Activated T-cell treated with anti-CD3 and anti-CD28 coated beads, Interleukin-2, amount 50 U/mL, for 1 hour (primary cell): ENCODE measurements at places on chromosomes 5 and 9.
A peak's percentile ranks its signal among the peaks of the same experiment; 100 is the strongest.

GRCh38 chr5:175819090-175819425 is 52.3 kb upstream of the CPLX2 start:
- no peak for DNase-seq

DNA sequence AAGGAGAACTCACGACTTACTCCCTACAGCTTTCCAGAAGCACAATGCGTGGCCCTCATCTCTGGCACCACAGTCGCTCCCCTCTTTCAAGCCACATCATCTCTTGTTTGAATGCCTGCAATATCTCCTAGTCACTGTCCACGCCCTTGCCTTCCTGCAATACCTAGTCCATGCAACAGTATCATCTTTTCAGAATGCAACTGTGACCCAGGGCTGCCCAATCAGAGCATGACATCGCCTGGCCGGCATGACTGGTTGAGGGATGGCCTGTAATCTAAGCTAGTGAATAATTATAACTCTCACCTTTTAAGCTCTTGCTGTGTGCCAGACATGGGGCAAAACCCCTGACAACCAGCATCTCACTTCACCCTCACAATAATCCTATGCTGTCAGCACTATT is 52.5 kb upstream of the CPEB4 start:
- no peak for DNase-seq

DNA sequence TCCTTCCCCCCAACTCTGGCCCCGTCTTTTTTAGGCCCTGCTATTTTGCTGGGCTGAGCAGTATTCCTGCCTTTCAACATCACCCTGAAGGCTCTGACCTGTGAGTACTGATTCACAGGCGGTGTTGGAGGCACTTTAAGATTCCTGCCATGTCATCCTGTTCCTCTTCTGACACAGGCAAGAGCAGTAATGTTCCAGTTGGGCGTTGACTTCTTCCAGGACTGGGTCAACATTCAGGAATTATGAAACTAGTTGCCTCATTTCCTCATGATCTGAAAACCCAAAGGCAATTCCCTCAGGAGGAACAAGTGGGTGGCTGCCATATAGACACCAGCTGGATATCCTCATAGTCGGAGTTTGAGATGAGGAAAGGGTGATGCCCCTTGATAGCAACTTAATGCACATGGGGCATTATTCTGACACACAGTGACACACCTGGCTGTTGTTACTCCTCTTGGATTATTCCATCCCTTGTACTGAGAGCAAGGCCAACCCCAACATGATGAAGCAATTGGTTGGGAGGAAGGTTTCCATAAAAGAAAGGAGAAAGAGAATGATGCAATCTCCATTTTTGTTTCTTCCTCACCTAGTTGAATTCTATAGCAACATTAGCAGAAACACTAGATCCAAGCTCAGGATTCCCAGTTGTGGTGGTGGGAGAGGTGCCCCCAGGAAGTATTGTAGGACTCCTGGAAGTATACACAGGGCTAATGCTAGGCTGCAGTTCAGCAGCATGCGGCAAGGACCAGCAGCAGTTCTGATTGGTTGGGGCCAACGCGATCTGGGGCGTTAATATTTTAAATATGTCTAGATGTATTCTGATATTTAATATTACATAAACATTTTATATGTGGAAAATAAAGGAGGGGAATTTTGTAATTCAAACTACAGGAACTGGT is 19.6 kb upstream of the GLRX start:
- DNase-seq: no peak

- DNase-seq: no peak
Observed at GRCh38 chr9:19130436-19130835, 3.1 kb upstream of the PLIN2 start.

GRCh38 chr5:160463227-160463626 is 41.6 kb downstream of the PTTG1 start:
- no peak for DNase-seq

- DNase-seq: no peak
Observed at GRCh38 chr9:105883847-105884246, 189.5 kb downstream of the TMEM38B start.

DNA sequence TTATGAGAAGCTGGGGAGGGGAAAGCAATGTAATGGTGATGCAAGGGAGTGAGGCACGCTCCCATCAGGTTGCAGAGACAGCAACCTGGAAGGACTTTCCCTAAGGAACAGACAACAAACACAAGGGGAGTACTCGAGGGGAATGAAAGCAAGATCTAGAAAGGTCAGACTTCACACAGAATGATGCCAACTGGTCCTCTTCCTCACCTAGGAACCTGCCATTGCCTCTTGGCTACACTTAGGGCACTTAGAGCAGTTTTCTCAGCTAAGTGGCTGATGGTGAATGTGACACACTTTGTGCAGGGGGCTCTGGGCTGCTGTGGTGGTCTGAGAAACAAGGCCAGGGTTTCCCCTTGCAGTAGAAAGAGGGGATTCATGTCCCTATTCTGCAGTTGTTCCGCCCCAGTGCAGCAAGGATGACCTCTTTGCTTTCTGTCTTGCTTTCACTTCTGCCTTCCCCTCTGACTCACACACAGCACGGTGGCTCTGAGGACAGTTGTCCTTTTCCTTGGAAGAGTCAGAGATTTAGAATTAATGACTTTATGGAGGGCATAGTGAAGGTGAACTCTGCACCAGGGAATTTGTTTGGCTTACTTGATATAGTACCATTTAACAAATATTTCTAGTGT is 394.0 kb upstream of the KLF4 start:
- no peak for DNase-seq

DNA sequence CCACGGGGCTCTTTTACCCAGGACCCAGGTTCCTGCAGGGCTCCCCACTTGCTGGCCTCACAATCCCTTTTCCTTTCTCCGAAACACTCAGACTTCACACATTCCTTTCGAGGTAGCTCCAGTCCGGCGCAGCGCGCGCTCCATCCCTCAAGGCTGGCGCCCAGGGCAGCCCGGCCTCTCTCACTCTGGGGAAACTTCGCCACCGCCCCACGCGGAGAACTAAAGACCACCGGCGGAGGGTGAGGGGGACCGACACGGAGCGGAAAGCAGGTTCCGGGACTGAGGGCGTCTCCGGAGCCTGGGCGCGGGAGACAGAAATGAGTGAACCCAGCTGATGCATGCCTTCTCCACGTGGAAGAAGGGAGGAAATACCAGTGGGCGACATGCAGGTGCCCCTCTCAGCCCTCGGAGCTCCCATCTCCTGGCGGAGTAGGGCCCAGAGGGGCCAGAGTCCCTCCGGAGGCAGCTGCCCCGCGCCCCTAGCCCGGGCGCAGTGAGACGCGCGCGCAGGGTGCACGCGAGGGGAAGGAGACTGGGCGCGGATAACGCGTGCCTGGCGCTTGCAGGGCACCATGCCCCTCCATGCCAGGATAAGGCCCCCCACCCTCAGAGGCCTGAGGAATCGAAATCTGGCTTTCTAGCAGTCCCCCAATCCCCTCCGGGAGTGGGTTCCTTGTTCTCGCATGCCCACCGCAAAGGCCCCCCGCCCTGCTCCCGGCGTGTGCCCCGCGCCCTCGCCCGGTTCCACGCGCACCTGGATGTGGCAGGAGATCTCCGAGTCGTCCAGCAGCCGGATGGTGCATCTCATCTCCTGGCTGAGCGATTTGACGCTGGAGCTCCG is 650 bp downstream of the FRMD3 start:
- DNase-seq: no peak

DNA sequence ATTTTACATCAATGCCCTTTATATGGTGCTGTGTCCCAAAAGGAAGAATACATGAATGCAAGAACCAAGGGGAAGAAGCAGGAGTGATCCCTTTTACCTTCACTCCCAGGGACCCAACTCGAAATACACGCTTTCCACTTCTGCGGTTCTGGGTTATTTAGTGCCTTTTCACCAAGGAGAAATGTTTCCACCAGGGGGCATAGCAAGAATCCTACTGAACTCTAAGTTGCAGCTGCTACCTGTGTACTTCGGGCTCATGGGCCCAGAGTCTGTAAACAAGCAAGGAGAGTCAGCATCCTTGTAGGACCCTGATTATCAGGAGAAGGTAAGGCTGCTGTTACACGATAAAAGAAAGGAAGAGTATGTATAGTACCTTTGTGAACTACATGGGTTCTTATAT is 45.7 kb downstream of the DPYSL3 start:
- no peak for DNase-seq

DNA sequence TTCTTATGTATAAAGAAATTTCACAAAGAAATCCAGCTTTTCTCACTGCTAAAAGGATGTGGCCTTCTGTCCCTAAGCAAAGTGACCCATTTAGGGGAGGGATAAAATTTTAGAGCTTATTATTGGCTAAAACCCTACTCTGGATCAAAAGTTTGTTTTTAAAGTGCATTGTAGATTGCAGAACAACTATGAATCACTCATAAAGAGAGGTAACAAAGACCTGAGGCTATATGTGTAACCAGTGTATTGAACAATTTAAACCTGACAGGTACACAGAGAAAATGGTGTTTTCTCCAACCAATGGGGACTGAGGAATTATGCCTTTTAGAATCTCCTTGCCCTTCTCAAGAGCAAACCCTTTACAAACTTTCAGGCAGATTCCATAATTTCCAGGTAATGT is 86.6 kb downstream of the MUSK start:
- no peak for DNase-seq

- no peak for DNase-seq
Observed at GRCh38 chr9:88179062-88179521, 40.8 kb upstream of the SPATA31C2 start.

DNA sequence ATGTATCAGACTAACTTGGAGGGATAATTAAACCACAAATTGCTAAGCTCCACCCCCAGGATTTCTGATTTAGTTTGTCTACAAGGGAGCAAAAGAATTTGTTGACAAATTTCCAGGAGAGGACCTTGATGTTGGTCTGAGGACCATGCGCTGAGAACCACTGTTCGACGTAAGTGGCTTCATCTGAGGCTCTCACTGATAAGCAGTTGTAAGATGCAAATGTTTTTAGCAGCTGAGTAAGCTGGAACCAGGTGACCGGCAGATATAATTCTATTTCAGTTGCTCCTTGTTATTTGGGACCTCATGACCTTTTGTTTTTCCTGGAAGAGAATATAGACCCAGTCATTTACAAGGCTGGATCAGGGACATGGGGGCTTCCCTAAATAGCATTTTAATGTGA is 14.1 kb upstream of the SPINK1 start:
- no peak for DNase-seq

DNA sequence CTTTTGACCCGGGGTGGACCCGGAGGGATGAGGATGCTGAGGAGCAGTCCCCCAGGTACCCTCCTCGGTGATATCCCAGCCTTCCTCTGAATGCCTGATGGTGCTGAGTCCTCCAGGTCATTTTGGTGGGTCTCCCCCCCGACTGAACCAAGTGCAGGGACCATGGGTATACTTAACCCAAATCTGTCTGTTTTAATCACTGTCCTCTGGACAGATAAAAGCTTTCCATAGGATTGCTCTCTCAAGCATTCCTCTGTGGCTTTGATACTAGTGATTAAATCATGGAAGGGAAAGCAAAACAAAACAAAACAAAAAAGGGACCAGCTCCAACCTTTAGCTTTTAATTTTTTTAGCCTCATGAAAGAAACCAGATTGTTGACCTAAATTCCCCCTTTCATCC is 26.0 kb downstream of the PAPPA start:
- no peak for DNase-seq

- no peak for DNase-seq
Observed at GRCh38 chr5:147286296-147286695, 51.5 kb downstream of the STK32A start.

GRCh38 chr9:125202846-125203618 is 2.7 kb downstream of the RABEPK start:
- DNase-seq: no peak

DNA sequence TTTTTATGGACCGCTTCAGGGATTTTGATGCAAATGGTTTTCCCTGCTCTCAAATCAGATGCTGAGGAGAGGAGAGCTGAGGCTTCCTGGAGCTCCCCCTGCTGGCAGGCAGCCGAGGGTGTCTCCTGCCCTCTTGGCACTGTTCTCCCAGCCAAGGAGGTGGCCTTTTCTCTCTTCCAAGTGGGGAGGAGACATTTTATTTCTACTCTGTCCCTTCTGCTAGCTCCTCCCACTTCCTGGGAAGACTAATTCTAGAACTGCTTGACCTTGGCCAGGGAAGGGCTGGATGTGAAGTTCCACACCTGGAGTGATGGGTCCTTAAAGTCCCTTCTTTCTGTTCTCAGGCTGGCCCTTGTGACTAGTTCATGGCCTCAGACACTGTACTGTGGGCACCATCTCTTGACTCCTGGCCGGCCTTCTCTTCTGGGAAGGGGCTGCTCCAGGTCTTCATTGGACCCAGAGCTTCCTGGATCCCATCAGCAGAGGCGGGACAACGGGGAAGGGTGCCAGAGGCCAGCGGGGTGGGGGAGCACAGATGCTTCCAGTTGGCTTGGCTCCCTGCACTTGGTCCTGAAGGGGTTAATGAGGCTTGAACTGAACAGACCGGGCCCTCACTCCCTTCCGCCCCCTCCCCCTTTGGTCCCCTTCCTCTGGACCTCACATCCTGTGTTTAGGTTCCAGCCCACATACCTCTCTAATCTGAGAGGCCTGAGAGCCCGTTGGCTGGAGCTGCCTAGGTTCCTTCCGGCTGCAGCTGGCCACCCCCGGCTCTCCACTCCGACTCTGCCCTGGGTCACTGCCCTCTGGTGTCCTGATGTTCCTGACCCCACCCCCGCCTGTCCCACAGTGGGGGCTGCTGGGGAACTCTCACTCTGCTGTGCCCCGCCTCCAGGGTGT is 32.1 kb downstream of the PTPA start:
- DNase-seq: peak; percentile 79

GRCh38 chr5:12865529-12865928 is 961.3 kb upstream of the CTNND2 start:
- no peak for DNase-seq

DNA sequence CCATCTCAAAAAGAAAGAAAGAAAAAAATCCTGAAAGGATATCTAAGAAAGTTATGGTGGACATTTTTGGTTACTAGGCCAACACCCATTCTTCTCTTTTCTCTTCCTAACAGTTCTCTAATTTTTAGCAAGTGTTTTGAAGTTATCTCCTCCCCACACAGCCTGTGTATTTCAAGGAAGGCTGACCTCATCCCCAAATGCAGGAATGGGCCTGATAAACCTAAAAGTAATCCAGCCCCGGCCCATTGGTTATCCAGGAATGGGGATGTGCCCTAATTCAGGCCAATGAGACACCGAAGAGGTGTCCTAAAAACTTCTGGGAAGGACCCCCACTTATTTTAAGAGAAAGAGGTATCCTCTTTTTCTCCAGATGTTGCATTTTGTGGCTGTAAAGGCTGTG is 46.6 kb downstream of the F2R start:
- no peak for DNase-seq
